ENCODE measurements at places on chromosomes 11 and 22.

- DNase-seq: no peak
Measured at GRCh38 chr11:118079491-118079890, 2.6 kb downstream of the TMPRSS4 start.

DNA sequence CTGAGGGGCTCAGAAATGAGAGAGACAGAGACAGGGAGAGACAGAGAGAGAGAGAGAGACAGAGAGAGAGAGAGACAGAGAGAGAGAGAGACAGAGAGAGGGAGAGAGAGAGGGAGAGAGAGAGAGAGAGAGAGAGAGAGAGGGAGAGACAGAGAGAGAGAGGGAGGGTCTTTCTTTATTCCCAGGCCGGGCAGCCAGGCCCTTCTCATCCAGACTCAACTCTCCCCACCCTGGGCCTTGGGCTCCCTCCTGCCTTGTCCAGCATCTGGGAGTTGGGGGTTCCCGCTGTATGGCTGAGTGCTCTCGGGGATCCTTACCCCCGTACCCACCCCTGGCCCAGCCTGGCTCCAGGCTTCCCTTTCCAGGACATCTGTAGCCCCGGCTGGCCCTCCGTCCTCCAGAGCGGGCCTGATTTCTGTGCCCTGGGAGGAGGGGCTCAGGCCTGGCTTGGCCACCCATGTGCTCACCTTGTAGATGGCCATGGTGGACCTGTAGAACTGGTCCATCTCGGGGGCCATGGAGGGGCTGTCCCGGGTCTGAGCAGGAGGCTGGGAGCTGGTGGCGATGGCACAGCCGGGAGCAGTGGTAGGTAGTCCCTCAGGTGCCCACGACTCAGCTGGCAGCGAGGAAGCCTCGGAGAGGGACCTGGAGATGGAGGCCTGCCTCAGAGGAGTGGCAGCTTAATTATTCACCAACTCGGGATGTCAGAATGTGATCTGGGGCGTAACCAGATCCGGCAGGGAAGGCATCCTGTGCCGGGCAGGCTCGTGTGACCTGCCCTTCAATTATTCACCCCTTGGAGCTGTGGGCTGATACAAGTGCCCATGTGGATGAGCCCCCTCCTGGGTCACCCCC, at the start of gene BAIAP2L2:
Gene BAIAP2L2 (minus strand): TSS at position 677 of the 855 bp plus-strand sequence. CDS start 159 bp downstream, at position 518.
- DNase-seq: no peak

GRCh38 chr11:15599376-15599775, 484.7 kb downstream of the INSC start:
- no peak for DNase-seq

GRCh38 chr11:17368551-17368950, 17.0 kb downstream of the NCR3LG1 start:
- DNase-seq: no peak

GRCh38 chr11:36074941-36075431, 131.1 kb downstream of the LDLRAD3 start:
- DNase-seq: peak; percentile 98

DNA sequence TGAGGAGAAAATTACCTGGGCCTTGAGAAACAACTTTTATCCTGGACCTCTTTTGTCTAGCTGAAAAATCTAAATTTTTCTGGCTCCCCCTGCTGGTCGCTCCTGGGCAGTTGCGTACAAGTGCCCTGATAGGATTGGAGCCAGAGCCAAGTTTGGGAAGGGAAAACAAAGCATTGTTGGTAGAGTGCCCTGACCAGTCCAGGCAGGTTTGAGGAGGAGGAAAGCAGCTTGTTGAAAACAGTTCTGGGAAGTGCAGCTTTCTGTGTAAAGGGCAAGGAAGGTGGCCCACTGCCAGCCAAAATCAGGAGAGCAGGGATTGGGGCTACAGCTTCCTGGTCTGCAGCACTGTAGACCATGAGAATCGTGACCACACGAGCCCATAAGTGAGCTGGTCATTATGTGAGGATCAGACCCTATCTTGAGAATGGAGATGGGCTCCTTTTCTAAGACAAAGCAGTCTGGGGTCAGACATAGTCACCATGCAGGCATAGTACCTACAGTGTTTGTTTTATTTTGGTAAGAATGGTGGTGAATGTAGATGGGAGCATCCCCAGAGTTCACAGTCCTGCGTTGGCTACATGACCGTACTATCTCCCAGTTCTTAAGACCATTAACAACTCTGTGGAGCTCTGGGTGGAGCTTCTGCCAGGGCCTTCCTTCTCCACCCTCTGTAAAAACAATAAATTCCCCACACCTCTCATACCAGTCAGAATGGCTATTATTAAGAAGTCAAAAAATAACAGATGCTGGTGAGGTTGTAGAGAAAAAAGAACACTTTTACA, 21.3 kb upstream of the PIK3IP1 start:
- DNase-seq: peak; percentile 48

DNA sequence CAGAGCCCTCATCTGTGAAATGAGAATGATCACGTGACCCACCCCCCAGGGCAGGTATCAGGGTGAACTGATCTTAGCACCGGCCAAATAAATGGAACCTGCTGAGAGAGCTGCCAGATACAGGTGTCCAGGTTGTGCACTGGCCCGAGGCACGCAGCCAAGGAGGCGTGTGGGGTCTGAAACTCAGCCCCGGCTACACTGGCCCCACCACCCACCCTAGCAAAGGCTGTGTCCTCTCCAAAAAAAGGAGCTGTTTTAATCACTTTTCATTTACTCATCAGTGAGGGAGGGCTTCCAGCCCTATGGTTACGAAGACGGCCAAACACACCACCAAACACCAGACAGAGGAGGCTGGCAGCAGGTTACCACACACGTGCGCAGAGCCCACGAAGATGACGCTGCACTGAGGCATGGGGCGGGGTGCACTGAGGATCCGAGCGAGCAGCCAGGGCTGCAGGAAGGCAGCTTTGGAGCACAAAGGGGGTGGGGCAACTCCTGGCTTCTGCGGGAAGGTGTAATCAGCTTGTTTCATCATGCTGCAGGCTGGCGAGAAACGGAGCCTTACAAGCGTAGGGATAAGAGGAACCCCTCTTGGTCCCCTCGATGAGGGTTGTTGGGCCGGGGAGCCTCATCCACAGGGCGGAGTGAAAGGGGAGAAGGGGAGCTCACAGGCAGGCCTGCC, 19.5 kb upstream of the SLC22A12 start:
- no peak for DNase-seq

- no peak for DNase-seq
Measured at GRCh38 chr22:21051145-21051830, 5.5 kb downstream of the LRRC74B start.

DNA sequence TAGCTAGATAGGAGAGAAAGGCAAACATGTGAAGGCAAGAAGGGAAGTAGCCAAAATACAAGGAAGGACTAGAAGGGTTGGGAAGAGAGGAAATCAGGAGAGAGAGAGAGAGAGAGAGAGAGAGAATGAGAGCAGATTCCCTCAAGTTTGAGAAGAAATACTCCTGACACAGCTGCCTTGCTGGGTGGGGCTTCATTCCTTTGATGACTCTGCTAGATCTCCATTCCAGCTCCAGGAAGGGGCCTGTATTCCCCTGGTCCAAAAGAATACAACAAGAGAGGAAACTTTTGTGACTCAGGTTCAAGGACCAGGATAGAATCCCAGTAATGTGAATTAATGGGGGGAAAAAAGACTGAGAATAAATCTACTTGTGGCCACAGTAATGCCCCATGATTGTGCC, 62.9 kb upstream of the SPON1 start:
- no peak for DNase-seq

GRCh38 chr11:112962579-112963367, 1.6 kb downstream of the NCAM1 start:
- DNase-seq: peak; percentile 47

DNA sequence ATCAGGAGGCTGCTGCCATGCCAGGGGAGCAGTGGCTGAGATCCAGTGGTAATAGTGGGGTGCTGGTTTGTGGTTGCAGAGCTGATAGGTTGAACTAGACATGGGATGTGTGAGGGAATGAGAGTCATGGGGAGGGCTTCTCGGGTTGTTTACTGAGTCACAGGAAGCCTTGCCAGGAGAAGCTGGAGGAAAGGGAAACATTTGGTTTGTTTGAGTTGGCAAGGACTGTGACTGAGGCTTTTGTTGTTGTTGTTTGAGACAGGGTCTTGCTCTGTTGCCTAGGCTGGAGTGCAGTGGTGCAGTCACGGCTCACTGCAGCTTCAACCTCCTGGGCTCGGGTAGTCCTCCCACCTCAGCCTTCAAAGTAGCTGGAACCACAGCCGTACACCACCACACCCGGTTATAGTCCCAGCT, 49.3 kb downstream of the CABIN1 start:
- peak; percentile 99 for DNase-seq

DNA sequence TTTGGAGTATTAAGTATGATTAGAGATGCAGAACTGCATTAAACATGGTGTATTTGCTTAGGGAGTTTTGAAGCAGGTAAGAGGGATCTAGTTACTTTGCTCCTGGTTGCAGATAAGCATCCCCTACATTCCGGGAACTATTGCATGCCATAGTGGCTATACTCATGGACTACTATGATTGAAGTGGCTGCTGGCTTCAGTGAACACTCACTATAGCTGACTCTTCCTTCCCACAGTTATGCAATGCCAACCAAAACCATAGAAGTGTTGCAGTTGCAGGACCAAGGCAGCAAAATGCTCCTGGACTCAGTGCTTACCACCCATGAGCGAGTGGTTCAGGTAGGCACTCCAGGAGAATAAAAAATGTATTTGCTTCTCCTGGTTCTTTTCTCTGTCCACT, 17.0 kb downstream of the COA4 start:
- DNase-seq: peak; percentile 25

GRCh38 chr22:17955590-17956379, 68.6 kb downstream of the MICAL3 start:
- no peak for DNase-seq

DNA sequence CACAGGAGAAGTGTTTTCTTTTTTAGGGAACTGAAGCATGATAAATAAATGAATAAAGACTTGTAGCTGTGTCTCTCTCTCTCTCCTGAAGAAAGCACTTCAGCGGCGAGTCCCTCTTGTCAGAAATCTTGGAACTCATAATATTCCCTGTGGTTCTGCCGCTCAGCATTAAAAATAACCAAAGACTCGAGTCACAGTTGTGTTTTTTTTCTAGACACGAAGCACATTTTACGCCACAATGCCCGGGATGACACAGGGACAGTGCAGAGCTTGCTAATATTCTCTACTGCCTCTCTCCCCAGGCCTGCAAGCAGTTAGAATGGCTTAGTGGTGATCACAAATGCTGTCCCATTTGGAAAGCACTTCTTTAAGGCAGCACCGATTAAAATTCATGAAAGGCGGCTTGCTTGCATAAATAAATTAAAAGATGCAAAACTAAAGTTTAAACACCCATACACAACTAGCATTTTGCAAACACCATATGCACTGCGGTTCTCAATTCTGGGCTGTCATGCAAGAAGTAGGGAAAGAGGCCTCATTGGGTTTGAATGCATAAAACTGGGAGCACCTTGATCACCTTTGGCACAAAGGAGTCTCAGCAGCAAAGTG, 597.4 kb downstream of the SOX6 start:
- no peak for DNase-seq

DNA sequence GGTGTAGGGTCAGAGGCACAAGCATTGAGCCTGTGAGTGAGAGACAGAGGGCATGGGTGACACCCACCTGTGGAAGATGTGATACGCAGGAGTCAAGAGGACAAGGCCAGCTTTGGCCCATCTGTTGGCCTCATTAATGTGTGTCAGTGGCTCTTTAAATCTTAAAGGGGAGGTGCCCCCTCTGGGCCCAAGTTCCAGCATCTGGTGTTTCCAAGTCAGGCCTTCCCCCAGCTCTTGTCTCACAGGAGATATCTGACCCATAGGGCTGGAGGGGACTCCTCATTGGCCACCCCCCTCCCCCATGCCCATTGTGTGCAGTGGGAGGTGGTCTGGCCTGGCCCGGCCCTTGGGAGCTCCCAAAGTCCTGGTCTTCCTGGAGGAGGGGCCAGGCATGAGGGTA, 8.9 kb downstream of the KCNK7 start:
- DNase-seq: no peak

DNA sequence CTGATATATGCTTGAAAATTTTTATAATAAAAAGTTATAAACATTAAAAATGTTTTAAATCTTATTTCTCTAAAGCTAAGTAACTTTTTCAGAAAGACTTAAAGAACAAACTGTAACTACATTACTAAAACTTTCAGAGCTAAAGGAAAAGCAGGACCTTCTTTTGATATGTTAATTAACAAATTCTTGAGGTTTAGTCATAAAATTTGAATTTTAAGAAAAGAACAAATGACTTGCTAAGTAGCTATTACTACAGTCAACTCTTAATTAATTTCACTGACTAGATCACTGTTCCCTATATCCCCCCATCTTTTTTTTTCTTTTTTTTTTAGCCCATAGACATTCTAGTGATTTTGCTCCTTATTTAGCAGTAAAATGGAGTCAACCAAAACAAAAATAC, 344.4 kb downstream of the LRRC4C start:
- no peak for DNase-seq

DNA sequence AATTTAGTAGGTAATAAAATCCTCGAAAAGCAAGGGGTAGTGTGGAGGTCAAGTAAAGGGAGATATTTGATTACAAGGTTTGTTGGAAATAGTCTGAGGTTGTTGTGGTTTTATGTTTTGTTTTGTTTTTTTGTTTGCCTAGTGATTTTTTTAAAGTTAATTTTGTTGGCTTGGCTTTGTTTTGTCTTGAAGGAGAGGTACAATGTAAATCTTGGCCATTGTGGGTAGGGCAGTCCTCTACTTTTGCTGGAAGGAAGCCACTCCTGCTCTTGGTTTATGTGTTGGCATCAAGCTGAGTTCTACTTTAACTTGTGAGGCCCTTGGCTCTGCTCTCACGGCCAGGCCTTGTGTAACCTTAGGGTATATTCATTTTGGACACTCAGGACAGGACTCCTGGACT, 3.2 kb downstream of the AMOTL1 start:
- peak; percentile 20 for DNase-seq

DNA sequence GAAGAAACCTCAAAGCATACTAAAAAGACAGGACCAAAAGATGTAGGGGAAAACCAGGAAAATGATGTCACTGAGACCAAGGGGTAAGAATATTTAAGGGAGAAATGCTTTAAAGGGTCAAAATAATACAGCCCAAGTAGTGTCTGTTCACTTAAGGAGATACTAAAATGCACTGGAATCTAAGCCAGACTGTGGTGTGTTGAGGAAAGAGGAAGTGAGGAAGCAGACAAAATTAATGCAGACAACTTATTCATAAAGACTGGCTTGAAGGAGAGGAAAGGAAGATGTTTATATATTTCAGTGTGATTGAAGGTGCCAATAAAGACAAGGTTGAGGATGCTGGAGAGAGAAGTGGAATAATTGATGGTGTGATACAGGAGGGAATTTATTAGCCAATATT, 15.7 kb downstream of the ZNF215 start:
- no peak for DNase-seq

- DNase-seq: peak; percentile 89
Measured at GRCh38 chr11:128095466-128095981, 491.8 kb downstream of the ETS1 start.

GRCh38 chr11:492427-493226, 14.4 kb downstream of the RNH1 start:
- no peak for DNase-seq

DNA sequence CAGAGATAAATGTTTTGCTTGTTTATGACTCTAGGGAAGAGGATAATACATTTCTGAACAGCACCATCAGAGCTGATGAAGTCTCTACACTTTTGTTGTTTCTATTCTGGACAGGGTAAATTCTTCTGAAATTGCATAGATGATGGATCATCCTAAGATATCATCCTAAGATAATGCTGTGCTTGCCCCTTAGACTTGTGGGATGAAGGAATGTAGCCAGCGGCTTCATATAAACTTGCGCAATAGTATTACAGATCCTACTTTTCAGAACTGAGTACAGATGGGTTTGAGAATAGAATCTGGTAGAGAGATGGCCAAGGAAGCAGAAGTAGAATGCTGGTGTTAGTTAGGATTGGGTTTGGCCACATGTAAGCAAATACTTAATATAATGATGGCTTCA, 61.0 kb downstream of the NCAM1 start:
- DNase-seq: peak; percentile 83

All from iris pigment epithelial cell (primary cell).